ENCODE measurements at places on chromosomes 16 and 17. TPM values are rescaled to one million over a fixed set of nuclear protein-coding genes. Genes with fewer than 3 reads are reported as not detected.
A peak's percentile ranks its signal among the peaks of the same experiment; 100 is the strongest.

Gene KRT14
- not detected for total RNA-seq

Gene KRT32
- not detected for total RNA-seq

Gene FZD2
- total RNA-seq: 1.2 TPM

Gene TP53TG3F
- total RNA-seq: not detected

Gene WNK4
- total RNA-seq: not detected

Gene MYL4
- not detected for total RNA-seq

DNA sequence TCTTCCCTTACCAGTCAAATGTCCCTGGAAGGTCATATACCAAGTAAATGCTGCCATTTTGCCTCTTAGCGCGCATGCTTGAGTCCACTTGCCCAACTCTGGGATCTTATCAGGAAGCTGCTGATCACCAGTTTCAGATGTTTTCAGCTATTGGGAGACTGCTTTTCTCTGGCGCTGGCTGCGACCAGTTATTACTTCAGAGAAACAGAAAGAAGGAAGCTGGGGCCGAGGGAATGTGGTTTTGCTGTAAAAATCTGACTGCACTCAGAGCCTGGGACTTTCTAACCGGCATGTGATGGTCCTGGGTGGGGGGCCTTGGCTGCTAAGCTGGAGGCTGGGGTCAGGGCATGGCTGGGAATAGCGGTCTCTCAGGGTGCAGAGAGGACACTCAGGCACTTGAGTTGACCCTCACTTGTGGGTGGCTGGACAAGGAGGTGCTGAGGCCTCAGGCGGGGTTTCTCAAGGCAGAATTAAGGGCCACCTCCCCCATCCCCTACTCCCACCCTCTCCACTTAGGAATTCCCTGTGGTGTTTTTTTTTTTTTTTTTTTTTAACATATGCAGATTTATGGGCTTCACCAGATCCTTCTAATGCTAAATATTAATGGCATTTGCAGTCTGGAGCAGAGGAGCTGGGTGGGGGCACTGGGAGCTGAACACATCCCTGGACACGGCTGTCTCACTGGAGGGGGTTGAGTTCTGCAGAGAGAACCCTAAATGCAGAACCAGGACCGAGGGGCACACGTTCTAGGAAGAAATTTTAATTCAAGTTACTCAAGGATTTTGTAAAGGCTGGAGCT lies 145.8 kb downstream of the CYLD start:
- DNase-seq: no peak

DNA sequence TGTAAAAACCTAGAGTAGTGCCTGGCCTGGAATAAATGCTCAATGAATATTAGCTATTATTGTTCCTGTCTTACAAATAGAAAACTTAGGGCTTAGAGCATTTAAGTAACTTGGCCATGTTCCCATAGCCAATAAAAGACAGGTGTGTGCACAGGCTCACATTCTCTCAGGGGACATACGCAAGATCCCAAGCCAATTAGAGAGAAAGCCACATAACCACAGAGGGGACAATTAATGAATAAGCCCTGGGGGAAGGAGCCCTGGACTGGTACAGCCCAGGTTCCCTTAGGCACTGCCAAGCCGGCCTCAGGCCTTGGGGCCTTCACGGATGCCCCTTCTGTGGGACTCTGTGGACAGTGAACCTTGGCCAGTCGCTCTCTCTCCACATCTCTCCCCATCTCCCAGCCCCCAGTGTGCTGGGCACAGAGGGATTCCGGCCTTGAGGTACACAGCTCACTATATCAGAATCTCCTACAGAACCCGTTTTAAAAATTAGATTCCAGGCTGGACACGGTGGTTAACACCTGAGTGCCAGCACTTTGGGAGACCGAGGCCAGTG lies 27.3 kb upstream of the ABCC12 start:
- DNase-seq: no peak

- DNase-seq: no peak
Measured at GRCh38 chr16:49464877-49465504, 91.4 kb downstream of the C16orf78 start.

DNA sequence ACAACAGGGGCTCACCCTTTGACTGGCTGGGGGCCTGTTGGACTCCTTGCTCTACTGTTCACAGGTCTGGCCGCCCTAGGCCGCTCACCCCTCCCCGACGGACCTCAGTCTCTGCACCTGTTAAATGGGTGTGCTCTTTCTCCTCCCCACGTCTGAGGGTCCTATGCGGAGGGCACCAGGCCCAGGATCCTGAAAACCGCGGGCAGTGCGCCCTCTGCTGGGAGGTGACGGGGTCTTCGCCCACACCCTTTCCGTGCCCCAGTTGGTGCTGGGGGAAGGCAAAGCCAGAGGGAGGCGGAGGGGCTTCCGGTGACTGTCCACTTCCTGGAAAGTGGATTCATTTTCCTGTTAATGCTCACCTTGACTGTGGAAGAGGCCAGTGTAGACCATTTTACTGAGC lies 1010.9 kb downstream of the KCNJ18 start:
- no peak for DNase-seq

DNA sequence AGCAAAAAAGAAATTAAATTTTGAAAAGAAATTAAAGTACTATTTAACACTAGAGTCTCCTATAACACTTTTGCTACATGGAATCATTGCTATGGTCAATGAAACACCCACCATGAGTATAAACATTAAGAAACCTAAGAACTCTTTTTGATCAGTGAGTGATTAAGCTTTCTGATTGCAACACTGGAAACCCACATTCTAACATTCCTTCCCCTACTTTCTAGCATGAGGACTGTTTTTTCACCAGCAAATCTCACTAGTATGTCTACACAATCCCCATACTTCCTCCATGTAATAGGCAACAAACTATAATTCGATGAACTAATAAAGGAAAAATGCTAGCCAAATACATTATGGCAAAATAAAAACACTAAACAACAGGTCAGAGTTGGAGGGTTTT lies 54.7 kb downstream of the SKAP1 start:
- no peak for DNase-seq

DNA sequence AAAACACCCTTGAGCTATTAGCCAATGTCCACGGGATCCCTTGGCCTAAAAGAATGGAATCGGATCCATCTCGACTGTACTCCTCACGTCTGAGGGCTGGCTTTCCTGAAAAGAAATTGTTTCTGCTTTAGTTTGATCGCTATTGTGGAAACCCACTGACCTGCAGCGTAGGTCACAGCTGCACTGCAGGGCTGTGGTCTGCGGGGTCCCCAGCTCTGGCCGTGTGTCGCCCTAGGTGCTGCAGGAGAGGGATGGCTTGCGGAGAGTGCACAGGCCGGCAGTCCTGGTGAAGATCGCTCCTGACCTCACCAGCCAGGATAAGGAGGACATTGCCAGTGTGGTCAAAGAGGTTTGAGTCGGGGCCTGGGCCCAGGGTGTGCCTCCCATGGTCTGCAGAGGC lies 13.6 kb downstream of the DHODH start:
- DNase-seq: no peak

DNA sequence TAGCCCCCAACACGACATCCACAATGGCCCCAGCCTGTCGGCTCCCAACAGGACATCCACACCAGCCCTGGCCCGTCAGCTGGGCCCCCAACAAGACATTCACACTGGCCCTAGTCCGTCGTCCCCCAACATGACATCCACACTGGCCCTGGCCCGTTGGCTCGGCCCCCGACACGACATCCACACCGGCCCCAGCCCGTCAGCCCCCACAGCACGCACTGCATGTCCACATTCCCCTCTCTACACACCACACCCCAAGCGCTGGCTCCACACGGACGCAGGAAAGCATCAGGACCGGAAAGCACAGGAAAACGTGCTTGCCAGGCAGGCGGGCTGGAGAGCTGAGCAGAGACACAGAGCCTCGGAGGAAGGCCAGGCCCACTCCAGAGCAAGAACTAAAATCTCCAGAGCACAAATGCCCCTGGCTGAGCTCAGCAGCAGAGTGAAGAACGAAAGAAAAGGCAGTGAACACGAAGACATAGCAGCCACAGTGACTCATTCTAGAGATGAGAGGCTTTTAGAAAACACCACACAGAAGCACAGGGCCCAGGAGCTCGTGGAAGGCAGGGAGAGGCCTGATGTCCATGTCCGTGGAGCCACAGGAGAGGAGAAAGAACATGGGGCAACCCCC lies 50.6 kb downstream of the LMF1 start:
- no peak for DNase-seq

DNA sequence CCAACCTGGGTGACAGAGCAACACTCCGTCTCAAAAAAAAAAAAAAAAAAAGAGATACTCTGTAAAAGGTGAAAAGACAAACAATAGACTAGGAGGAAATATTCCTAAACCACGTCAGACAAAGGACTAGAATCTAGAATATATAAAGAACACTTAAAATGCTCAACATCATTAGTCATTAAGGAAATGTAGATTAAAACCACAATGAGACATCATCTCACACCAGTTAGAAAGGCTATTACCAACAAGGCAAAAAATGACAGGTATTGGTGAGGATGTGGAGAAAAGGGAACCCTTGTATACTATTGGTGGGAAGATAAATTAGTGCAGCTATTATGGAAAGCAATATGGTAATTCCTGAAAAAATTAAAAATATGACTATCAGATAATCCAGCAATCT lies 903.1 kb upstream of the SOX9 start:
- no peak for DNase-seq

GRCh38 chr17:36937959-36938565 lies 787 bp downstream of the LHX1 start:
- no peak for DNase-seq

DNA sequence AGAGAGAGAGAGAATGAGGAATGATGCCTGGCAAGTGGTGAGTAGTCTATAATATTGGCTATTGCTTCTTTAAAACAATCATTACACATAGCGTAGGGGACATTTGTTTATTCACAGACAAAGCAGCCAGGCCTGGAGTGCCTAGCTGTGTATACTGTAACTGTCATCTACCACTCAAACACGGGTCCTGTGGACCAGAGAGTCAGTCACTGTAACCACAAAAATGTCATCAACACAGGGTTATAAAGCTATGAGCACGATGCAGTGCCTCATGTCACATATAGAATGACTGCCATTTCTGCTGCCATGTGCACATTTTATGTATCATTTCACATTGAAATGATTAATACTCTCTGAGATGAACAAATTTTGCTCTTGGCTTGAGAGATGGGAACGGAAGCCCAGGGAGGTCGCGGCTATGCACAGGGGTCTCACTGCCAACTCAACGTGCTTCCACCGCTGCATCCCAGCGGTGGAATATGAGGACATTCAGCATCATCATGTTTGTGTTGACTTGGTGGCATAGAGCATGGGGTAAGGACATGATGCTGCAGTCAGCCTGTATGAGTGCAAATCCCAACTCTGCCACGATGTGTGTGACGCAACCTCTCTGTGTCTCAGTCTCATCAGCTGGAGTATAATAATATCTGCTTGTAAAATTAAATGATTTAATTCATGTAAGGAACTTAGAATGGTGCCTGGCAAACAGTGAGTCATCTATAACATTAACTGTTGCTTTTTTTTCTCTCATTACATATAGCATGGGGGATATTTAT lies 3.3 kb downstream of the MT1H start:
- no peak for DNase-seq

GRCh38 chr16:56815721-56816120 lies 49.3 kb upstream of the SLC12A3 start:
- peak; percentile 30 for DNase-seq

- DNase-seq: no peak
Measured at GRCh38 chr16:30179195-30179594, 4.2 kb upstream of the CORO1A start.

DNA sequence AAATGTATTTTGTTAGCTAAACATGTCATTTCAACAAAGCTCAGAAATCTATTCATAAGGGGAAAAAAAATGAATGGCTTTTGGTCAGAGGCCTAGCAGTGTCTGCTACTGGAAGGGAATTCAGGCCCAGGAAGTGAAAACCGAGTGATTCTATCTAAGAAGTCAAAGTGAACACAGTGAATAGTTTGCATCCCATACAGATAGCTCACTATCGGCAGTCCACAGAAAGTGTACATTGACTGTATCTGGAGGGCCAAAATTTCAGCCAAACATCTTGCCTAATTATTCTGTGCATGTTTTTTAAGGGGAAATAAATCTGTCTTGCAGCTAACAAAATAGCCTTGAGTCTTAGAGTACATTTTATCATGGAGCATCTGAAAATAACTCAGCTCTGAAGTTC lies 214.4 kb upstream of the CACNG5 start:
- DNase-seq: no peak

GRCh38 chr16:11258553-11259492 lies 2.8 kb upstream of the SOCS1 start:
- DNase-seq: peak; percentile 72

- DNase-seq: no peak
Measured at GRCh38 chr16:69188236-69188549, 1.2 kb downstream of the SNTB2 start.

GRCh38 chr16:6732166-6732565 lies 600.5 kb upstream of the RBFOX1 start:
- DNase-seq: no peak

GRCh38 chr17:79008666-79009387 lies 737 bp downstream of the CANT1 start:
- DNase-seq: no peak

- no peak for DNase-seq
Measured at GRCh38 chr17:58997756-58998553, 108.7 kb downstream of the TRIM37 start.

- no peak for DNase-seq
Measured at GRCh38 chr16:87322360-87322759, 5.2 kb upstream of the C16orf95 start.

DNA sequence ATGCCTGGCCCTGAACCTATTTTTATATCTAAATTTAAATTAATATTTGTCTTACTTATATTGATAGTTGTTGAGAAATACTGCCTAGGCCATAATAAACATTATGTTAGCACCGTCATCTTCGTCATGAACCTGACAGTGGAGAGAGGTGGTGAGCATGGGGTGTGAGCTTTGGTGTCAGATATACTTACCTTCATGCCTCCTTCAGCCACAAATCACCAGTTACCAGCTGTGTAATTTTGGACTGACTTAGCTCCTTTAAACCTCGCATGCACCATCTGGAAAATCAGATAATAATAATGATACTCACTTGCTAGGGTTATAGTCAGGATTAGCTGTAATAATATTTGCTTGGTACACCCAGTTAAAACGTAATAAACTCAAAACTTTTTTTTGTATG lies 35.0 kb downstream of the SNX29 start:
- DNase-seq: no peak

DNA sequence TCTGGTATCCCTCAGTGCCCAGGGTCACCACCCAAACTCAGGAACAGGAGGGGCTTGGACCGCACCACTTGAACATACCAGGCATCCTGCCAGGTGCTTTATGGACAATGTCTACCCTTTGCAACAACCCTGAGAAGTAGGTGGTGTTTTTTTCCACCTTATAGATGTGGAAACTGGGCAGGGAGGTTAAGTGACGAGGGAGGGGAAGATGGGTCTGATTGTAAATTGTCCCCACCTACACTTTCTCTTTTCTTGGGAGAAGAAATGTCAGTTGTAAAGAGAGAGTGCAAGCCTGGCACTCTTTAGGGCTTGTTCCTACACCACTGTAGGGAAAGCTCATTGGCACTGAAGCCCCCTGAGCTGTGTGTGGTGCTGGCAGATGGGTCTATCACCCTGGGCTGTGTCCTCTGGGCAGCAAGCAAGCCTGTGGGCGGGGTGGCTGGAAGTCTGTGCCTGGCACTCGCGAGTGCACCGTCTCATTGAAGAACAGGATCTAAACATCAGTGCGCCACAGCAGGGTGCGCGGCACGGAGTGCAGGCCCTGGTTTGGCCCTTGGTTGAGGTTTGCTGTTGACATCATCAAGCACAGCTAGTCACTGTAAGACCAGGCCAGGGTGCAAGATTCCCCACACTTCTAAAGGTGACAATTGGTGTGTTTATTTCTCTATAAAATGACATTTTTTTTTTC lies 15.1 kb downstream of the NOD2 start:
- no peak for DNase-seq
